ENCODE measurements at places on chromosomes 1 and 21.

- no peak for DNase-seq
Measured at GRCh38 chr1:220067269-220068204, 21.2 kb upstream of the EPRS1 start.

- DNase-seq: no peak
Measured at GRCh38 chr1:28370239-28371009, 884 bp downstream of the PHACTR4 start.

GRCh38 chr1:100141192-100141591 is 8.2 kb downstream of the TRMT13 start:
- no peak for DNase-seq

DNA sequence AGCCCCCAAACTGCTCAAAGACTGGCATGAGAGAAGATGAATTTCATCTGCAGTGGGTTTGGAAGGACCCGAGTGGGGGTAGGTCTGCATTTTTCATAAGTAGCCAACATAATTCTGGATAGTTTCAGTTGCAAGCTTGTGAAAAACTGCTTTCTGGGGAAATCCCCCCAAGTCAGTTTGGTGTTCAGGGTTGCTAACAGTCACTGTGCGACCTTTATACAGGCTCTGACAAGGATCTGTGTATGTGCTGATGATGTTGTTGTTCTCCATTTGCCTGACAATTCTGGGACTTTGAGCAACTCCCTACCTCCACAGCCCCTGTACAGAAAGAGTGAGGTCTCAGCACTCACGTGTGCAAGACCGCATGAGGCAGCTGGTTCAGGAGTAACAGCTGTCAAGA is 87.9 kb downstream of the SUSD4 start:
- no peak for DNase-seq

DNA sequence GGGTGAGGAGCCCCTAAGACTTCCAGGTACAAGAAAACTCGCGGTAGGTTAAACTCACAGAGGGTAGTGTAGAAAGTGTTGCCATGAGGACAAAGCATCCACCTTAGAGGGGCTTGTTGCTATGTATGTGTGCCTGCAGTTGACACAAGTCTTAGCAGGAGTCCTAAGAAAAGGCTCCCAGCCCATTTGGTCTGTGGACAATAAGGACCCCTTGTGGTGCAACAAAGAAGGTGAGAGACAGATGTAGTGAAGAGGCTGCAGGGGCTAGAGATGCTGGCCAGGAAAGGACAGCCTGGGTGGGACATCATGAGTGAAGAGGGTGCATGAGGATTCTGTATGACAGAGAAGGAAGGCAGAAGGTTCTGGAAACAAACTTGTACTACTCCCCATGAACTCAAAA is 36.3 kb upstream of the IL10 start:
- no peak for DNase-seq

DNA sequence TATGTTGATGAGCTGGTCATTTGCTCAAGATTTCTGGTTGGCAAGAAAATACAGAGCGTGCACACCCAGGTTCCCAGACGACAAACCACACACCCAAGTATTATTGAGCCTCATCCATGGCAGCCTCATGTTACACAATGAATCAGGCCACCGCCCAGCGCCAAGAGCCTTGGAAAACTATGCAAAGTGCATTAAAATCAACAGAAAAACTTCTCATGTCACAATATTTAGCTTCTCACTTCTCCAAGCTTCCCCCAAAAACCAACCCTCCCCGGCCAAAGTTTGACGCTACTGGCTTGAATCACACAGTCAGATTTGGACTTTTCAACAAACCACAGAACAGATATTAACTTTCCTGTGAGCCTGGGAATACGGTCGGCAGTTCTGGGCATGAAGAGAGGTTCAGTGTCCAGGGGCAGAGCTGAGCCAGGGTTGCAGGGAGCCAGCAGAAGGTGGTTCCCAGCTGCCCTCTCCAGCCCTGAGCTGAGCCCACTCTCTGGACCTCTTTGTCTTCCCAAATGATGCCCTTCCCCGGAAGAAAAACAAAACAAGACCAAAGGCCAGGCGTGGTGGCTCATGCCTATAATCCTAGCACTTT is 71.1 kb downstream of the SETD4 start:
- no peak for DNase-seq

DNA sequence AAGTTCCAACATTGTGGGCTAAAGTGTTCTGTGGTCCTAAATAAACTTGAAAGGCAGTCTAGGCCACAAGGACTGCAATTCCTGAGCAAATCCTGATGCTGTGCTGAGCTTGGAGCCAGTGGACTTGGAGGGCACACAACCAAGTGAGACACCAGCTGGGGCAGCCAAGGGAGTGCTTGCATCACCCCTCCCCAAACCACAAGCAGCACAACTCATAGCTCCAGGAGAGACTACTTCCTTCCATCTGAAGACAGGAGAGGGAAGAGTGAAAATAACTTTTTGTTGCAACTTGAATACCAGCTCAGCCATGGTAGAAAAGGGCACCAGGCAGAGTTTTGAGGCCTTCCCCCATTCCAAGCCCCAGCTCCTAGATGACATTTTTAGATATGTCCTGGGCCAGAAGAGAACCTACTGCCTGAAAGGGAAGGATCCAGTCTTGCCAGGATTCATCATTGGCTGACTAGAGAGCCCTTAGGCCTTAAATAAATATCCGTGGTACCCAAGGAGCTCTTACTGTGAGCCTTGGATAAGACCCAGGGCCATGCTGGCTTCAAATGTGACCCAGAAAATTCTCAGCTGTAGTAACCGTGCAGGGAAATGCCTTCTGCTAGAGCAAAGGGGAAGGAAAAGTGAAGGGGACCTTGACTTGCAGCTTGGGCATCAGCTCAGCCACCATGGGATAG is 35.4 kb upstream of the LRRC8B start:
- no peak for DNase-seq

- DNase-seq: no peak
Measured at GRCh38 chr1:39907528-39908453, 6.1 kb upstream of the MYCL start.

GRCh38 chr1:39295901-39296300 is 91.4 kb downstream of the MACF1 start:
- DNase-seq: no peak

GRCh38 chr1:41764656-41765055 is 154.1 kb downstream of the HIVEP3 start:
- no peak for DNase-seq

GRCh38 chr1:156508205-156508954 is 7.8 kb upstream of the MEF2D start:
- DNase-seq: no peak

GRCh38 chr1:106435269-106435668 is 621.2 kb upstream of the PRMT6 start:
- no peak for DNase-seq

GRCh38 chr1:231636157-231636556 is 9.6 kb downstream of the DISC1 start:
- DNase-seq: no peak

DNA sequence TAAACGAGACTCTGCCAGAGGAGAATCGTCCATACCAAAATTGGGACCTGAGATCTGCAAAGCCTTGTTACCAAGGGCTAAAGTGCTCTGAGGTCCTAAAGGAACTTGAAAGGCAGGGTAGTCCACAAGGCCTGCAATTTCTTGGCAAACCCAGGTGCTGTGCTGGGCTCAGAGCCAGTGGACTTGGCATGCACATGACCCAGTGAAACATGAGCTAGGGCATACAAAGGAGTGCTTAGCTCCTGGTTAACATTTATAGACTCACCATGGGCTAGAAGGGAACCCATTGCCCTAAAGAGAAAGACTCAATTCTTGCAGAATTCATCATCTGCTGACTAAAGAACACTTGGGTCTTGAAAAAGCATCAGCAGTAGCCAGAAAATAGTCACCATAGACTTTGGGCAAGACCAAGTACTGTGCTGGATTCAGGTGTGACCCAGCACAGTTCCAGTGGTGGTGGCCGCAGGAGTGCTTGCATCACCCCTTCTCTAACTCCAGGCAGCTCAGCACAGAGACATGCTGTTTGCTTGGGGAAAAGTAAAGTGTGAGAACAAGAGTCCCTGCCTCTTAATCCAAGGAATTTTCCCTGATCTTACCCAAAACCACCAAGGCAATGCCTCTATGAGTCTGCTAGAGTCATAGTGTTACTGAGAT is 1069.4 kb upstream of the ADGRL2 start:
- no peak for DNase-seq

- DNase-seq: peak; percentile 19
Measured at GRCh38 chr1:183604815-183605214, 14.6 kb upstream of the NCF2 start.

DNA sequence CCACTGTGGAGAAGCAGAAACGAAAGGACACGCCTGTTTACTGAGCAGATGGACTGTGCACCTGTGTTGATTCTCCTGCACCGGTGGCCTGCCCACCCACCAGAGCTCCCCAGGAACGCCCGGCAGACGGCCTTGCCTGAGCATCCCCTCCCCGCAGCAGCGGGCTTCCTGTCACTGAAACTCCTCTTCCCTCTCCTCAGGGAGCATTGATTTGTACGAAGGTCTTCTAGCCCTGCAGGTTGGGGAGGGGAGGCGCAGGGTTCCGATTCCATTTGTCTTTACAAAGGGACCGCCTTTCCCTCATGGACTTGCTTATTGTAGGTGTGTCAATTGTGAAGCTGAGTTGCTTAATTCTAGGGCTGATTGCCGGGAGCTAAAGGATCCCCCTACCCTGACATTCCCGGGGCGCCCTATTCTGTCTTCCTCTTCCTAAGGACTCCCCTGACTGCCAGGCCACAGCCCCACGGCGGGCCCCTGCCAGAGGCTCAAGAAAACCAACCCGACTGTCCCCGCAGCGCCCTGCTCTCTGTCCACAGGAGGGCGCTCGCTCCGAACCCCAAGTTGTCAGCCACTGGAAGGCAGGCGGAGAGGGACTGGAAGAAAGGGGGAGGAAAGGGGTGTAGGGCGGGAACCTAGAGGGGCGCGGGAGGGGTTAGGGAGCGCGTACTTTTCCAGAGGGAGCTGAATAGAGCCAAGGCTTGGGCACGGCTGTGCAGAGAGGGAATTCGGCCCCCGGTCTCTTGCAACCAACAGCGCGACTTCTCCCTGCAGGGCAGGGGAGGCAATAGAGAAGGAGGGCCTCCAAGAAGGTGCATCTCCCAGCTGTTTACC is 2.8 kb downstream of the S100A6 start:
- DNase-seq: peak; percentile 87

DNA sequence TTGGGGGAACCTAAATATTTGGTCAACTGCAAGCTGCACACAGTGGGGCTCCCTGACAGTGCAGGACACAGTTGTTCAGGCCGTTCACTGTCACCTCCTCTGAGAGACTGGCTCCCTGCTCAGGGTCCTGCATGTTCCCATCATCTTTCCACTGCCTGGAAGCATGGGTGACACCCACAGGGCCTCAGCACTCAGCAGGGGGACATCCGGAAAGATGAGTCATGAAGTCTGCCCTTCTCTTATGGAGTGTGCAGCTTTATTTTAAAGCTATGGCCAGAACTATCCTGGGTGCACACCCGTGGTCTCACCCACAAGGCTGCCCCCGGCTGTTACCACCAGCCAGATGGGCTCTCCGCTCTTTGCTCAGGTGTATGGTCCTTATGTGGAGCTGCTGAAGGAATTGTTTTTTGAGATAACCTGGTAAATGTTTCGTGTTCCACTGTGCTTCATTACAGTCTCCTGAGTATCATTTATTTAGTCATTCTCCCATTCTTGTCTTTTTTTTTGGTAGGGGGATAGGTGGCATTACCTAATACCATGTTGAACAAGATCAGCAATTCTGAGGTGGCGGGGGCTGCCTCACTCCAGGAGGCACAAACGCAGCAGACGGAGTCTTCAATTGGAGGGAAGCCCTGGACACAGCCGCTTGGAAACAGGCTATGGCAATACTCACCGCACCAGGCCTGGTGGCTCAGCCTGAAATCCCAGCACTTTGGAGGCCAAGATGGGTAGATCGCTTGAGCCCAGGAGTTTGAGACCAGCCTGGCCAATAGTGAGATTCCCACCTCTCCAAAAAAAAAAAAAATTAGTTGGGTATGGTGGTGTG is 14.3 kb downstream of the TRIM11 start:
- DNase-seq: no peak

DNA sequence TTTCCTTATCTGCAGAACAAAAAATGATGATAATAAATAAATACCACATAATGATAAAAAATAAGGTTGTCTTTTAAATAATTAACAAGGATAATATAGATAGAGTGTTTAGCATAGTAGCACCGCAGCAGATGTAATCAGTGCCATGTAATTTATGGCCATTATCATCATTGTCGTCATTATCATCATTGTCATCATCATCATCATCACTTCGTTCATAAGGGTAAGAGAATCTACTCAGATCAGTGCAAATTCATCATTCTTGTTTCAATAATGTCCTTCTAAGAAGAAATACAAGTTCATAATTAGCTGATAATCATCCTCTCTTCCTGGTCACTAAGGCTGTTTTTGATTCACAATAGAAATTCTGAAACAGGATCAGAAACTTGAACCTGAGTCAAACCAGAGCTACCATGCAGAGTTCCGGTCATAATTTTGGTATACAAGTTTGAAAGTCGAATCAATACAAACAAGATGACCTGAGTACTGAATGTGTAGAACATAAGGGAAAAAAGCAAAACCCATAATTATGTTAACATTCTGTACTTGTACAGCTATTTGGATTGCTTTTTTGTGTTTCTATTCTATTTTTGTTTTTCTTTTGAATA is 172.0 kb downstream of the LRRC40 start:
- DNase-seq: no peak

DNA sequence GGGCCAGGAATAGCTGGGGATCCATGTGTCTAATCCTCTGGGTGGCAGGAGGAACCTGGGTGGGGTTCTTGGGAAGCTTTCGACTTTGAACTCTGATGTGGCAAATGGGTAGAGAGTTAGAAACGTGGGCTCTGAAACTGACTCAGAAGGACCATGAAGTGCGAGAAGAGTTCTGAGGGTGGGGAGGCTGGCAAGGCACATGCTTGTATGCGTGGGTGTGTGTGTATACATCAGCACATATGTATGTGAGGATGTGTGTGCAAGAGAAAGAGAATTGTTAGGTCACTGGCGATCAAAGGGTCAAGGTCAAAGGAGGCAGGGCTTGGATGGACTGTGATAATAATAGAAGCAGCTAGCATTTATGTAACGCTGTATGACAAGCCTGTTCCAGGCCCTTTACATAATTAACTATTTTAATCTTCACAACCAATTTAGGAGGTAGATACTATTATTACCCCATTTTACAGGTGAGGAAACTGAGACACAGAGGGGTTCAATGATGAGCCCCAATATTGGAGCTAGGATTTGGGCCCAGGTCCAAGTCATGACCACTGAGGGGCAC is 84.5 kb upstream of the POU3F1 start:
- DNase-seq: no peak

DNA sequence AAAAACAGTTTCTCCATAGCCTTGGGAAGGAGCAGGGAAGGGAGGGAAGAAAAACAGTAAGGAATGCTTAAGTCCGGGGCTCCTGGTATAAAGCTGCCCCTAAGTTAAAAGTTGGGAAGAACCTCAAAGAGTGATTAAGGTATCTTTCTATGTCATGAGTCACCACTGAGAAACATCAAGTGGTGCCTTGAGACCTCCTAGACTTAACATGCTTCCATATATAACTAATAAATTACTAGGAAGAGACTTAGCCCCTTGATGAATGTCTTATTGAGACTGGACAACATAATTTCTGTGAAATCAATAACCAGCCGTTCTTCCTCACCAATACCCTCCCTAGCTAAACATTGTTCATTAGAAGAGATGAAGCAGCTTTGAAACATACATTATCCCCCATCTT is 121.8 kb upstream of the SLC44A3 start:
- no peak for DNase-seq

Measured in H1 (cell line).